ENCODE measurements at places on chromosomes 7 and 10.

DNA sequence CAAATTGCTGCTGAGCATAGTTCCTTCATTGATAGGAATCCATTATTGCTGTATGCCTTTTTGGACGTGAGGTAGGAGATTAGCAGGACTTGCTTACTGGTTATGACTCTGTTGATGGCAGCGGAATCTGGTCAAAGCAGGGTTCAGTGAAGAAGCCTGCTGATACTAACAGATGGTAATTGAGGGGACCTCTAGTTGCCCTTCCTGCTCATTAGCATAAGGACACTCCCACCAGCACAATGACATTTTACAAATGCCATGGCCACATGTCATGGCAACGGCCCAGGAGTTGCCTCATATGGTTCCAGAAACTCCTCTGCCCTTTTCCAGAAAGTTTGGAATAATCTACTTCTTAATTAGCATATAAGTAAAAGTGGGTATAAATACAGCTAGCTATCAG is 417.5 kb downstream of the CDC14C start:
- DNase-seq = no peak

- no peak for DNase-seq
Measured at GRCh38 chr10:61301575-61301974, 151.6 kb downstream of the TMEM26 start.

GRCh38 chr7:141700296-141700847 is 1.6 kb downstream of the DENND11 start:
- DNase-seq = no peak

GRCh38 chr10:99682752-99683151 is 23.4 kb downstream of the ENTPD7 start:
- DNase-seq = no peak

GRCh38 chr10:104311184-104311720 is 27.0 kb downstream of the ITPRIP start:
- DNase-seq = no peak

DNA sequence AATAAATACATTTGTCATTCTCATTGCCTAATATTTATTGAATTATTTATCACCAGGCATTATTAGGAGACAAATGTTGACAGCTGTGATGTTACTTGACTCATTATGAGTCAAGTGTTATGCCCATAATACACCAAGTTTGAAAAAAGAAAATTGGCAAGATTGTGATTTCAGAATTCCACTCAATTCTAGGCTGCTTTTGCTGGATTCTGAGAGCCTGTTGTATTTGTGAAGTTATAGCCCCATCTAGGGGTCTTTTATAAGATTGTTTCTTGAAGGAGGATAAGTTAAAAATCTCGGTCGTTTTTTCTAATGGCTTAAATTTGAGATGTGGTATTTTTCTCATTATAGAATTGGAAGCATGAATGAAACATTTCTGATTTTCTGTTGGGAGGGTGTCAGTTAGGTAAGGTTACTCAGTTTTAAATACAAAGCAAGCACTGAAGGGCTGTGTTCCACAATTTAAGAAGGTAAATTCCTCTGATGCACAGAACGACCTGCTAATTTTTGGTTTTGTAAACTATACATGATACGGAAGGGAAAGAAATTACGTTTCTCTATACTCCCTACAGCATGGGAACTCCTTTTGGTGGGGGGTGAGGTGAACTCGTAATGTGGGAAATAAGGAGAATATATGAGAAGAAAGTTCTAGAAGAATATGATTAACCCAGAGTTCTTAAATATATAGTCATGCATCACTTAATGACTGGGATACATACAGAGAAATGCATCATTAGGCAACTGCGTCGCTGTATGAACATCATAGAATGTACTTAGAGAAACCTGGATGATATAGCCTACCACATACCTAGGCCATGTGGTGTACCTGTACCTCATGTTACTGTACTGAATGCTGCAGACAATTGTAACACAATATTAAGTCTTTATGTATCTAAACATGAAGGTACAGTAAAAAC is 2.6 kb downstream of the STK31 start:
- no peak for DNase-seq

- no peak for DNase-seq
Measured at GRCh38 chr7:71285571-71286145, 153.7 kb downstream of the GALNT17 start.

DNA sequence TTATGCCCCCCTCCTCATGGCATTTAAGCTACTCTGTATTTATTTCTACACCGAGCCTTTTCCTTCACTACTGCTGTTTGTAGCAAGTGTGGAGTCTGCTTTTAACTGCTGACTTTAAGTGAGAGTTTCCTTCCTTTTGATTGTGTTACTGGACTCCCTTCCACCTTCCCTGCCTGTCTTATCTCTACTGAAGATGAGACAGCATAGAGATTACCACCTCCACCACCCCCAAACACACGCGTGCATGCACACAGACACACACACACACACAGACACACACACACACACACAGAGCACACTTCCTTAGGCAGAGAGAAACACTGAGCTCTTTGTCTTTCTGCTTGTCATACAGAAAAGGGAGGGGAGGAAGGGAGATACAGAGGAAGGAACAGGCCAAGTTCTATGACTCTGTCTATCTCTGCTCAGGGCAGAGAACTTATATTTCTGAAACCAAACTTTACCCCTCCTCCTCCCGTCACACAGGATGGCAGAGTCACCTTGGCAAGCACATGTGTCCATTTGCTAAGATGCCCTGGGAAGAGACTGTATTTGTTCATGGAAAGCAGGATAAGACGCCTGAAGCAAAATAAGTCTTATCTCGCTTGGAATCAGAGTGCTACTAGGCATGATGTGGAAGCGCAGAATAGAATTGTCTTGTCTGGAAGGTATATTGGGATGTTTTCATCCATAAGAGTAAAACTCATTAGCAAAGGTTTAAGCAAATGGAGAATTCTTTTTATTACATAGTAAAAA is 81.8 kb upstream of the CAV2 start:
- DNase-seq = no peak

GRCh38 chr10:117320050-117320665 is 55.1 kb downstream of the PDZD8 start:
- no peak for DNase-seq

DNA sequence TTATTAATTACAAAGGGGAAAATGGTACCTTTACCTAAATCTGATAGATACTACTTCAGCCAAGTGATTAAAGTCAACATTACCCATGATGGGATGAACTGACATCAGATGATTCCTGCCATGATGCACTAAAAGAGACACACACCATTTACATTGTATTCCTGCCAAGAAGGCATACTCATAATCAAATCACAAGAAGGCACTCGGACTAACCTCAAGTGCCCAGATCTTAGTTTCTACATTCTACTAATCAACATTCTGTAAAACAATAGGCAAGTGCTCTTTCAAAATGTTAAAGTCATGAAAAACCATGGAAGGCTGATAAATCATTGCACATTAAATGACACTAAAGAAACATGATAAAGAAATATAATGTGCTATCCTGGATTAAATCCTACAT is 44.4 kb downstream of the SLC35G1 start:
- no peak for DNase-seq

GRCh38 chr7:5309146-5309545 is 26.4 kb downstream of the SLC29A4 start:
- DNase-seq = no peak

GRCh38 chr10:47193666-47194065 is 106.3 kb upstream of the GDF10 start:
- no peak for DNase-seq

- no peak for DNase-seq
Measured at GRCh38 chr7:80312139-80312661, 177.6 kb downstream of the GNAI1 start.

DNA sequence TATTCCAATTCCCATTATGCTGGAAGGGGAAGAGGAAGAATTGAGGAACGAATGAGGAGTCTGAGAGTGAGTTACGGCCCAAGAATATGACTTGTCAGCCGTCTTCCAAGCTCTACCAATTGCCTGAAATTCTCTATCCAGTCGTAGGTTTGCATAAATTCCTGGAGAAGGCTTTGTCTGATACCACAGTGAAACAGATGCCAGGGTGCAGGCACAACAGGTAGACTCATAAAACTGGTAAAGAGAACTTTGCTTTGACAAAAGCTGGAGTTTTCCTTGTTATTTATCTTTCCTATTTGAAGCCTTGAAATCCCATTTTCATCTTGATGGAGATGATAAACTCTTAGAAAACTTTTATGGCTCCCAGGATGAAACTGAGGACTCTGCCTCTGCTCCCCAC is 251.2 kb downstream of the KCNMA1 start:
- no peak for DNase-seq

- no peak for DNase-seq
Measured at GRCh38 chr7:88347090-88347489, 40.4 kb upstream of the STEAP4 start.

DNA sequence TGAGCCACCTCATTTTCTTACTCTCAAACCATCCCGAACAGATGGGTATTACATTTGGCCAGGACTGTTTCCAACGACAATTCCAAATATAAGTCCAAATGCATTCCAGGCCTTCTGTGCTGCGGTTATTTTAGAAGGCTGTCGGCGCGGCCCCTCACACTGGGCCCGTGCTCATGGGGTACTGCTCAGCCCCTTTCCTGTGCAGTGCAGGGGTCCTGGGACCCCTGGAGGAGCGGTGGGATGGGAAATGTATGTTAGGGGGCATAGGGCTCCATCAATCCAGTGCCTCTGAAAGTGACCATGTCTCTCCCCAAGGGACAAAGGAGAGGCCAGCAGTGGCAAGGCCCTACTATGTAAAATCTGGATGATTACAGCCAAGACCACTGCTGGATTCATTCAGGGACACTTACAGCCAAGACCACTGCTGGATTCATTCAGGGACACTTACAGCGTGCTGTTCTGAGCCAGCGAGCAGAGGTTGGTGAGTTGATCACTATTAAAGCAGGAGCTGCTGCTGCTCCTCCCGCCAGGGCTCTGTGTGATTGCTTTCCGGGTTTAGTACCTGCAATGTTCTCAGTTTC is 66.3 kb downstream of the CHST15 start:
- no peak for DNase-seq

- DNase-seq = no peak
Measured at GRCh38 chr7:126026421-126027088, 1096.9 kb upstream of the POT1 start.

- no peak for DNase-seq
Measured at GRCh38 chr7:111096997-111097396, 6.1 kb downstream of the LRRN3 start.

DNA sequence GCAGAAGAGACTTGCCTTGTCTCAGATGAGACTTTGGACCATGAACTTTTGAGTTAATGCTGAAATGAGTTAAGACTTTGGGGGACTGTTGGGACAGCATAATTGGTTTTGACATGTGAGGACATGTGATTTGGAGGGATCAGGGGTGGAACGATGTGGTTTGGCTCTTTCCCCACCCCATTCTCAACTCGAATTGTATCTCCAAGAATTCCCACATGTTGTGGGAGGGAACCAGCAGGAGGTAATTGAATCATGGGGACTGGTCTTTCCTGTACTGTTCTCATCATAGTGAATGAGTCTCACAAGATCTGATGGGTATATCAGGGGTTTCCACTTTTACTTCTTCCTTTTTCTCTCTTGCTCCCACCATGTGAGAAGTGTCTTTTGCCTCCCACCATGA is 229.7 kb upstream of the KCND2 start:
- no peak for DNase-seq

DNA sequence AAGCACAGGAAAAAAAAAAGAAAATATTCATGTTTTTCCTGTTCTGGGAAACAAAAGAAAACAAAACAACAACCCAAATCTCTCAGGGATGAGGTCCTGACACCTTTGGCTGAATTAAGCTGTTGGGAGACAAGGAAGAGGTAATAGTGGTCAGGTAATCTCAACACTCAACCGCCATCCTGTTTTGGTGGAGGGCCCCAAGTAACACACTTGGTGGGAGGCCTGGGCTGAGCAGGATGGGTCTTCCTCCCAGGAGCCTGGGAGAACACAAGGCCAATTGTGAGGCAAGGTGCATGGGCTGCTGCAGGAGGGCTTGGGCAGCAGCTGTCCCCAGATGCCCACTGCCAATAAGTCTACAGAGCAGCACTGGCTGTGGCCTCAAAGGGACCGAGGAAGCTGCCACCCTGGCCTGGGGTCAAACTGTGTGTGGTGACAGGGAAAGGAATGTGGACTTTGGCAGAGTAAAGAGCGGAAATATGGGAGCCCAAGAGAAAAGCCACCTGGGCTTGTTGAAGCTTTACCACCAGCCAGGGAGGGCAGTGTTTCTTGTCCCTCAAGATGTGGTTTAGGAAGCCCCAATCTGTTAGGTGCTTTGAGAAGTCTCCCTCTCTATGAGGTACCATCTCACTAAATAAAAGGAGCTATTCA is 93.5 kb upstream of the SLC25A13 start:
- no peak for DNase-seq

DNA sequence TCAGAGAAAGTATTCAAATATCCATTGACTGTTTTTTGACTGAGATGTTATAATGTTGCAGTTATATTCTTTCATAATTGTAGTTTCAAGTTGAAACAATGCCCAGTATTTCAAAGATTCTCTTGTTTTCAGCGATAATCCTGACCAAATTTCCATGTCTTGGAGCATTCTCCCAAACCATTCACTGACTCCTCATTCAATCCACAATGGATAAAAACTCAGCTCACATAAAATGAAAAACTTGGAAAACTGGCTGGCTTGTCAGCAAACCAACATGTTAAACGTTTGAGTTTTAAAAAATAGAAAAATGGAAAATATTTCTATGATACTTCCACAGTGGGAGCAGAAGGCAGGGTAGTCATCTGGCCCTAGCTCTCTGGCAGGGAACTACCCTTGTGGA is 184.4 kb downstream of the C7orf25 start:
- no peak for DNase-seq

- no peak for DNase-seq
Measured at GRCh38 chr10:11345224-11346054, 266.0 kb downstream of the USP6NL start.

DNA sequence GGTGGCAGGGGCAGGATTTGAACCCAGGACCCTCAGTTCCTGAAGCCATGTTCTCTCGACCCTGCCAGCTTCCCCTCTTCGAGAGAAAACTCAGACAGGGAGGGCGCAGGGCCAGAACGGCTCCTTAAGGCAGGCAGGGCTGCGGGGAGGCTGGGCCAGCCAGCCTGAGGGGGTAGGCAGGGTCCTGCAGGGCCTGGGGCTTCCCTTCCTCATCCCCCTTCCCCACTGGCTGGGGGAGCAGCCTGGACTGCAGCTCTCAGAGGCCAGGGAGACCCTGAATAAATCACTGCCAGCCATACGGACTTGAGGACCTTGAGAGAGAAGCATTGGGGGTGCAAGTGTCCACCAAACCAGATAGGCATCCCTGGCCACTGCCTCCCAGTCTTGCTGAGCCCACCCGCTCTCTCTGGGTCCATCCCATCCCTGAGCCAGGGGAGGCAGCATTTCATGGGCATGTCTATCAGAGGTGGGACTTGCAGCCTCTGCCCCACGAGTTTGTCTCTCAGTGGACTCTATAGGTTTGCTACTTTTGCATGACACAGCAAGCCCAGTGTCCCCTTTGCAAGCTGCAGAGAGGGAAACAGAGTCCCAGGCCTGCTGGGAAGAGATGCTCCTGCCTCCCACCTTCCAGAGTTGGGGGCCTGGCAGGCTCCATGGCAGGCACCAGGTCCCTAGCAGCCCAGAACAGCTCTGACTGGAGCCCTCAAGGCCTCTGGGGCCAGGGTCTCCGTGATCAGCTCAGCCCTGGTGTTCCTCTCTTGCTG is 70.9 kb downstream of the MYL10 start:
- no peak for DNase-seq

- DNase-seq = no peak
Measured at GRCh38 chr10:18414061-18414460, 237.3 kb downstream of the NSUN6 start.
